ENCODE measurements at places on chromosomes 7 and 10.

DNA sequence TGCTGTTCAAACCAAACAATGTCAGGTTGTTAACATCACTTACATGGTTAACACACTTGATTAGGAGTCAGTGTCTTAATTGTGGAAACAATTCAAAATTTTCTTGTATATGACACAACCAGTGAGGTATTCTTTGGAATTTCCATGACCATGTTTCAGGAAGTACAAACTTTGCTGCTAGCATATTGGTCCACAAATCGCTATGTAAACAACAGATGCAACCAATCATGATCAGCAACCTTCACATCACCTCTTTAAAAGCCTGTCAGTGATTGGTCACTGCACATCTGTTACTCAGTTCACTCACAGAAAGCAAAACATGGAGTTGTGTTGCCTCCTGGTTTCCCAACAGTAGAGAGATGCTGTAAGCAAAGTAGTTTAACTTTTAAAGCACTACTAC is 108.9 kb upstream of the FAM3C start:
- peak; percentile 49 for DNase-seq

- DNase-seq: no peak
Observed at GRCh38 chr10:70564901-70565351, 37.6 kb downstream of the PRF1 start.

GRCh38 chr7:92697414-92697813 is 107.2 kb upstream of the FAM133B start:
- no peak for DNase-seq

GRCh38 chr7:102286237-102287110 is at the start of gene SH2B2:
Gene SH2B2, plus strand, starts transcription at chr7:102286868. Its CDS starts 13,683 bp downstream, at chr7:102300551.
- peak; percentile 79 for DNase-seq

DNA sequence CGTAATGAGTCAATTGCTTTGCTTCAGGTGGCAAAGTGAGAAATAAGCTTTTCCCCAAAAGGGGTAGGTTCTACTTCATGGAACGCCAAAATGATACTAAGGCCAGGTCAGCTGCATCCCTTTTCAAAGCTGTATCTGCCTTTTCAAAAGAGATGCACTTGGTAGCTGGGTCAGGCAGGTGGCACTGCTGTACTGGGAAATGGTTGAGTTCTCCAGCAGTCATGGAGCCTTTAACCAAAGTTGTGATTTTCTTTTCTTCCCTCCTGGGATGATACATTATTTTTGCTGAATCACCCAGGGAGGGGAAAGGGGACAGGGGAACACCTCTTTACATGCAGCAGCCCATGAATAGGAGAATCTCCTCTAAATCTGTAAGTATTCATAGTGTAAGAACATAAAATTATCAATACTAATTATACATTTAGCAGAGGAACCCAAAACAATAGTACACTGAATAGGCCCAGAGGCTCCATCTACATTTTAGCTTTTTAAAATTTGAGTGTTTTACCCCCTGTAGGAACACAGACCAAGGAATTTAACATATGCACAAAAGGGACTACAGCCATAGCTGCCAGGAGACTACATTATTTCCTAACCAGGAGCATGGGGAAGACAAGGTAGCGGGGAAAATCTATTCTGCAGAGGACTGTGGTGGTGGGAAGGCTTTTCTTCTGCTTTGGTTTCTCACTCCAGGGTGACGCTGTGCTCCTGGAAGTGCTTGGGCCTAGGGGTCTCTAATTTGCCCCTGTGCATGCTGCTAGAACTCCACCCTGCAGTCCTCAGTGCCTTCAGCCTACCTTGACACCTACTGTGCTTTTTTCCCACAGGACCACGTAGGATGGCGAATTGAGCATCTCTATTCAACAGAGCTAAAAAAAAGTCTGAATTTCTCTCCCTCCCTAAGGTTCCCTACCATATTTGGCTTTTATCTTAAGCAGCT is 6.4 kb upstream of the GPR22 start:
- peak; percentile 82 for DNase-seq

DNA sequence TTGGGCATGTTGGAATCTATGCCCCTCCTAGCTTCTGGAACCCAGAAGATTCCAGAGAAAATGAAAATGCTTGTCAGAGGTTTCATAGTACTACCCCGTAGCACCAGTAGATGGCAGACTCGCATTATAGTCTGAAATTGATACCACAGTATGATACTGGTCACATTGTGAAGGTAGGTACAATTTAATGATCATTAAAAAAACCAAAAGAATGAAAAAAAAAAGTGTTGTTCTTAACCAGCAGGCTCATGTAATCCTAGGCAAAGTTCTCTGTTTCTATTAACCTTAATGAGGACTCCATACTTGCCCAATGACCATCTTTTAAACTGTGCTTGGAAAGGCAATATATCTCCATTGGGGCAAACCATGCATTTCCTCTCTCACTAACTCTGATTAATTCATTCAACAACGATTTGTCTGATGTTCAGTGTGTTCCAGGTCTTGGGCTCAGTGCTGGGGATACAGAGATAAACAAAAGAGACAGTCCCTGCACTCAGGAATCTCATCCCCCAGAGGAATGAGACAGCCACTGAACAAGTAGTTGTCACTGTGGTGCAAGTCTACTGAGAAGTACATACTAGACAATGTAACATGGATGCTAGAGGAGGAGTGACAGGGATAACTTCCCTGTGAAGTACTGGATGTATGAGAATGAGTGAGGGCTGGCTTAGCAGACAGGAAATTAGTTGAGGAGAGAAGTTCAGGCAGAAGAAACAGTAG is 223.5 kb upstream of the PHYHIPL start:
- peak; percentile 61 for DNase-seq

DNA sequence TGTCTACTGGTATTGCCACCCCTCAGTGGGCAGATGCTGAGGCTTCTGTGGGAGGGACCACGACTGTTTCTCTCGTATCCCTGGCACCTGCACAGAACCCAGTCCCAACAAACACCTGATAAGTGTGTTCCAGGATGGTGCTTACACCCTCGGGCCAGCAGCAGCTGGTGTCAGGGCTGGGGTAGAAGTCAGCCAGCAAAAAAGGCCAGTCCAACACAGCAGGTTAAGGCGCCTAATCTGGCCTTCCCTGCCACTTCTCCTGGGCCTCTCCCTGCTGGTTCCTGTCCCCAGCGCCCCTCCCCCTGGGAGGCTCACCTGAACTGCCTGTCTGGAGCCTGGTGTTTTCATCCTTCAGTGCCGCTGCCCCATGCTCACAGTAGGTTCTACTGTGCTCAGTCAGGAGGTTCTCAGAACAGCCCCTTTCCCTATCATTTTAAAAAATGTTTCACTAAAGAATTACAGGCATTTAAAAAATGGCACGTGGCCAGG is 20.0 kb downstream of the PODXL start:
- DNase-seq: no peak

DNA sequence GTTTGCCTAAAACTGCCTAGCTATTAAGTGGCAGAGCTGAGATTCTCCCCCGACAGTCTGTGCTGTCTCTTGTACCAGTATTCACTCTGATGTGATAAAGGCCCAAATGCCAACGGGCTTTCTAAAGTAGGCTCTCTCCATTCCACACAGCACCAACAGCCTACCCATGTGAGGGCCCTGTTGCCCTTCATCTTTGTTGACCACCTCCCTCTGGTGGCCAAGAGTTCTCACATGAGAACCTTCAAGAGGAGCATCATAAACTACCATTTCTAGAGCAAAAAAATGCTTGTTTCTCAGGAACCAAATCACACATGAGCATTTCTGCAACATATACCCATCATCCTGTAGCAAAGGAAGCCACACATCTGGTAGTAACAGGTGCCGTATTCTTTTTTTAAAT is 185.8 kb downstream of the GRM8 start:
- no peak for DNase-seq

GRCh38 chr7:88184848-88185304 is 35.0 kb downstream of the SRI start:
- DNase-seq: peak; percentile 78

DNA sequence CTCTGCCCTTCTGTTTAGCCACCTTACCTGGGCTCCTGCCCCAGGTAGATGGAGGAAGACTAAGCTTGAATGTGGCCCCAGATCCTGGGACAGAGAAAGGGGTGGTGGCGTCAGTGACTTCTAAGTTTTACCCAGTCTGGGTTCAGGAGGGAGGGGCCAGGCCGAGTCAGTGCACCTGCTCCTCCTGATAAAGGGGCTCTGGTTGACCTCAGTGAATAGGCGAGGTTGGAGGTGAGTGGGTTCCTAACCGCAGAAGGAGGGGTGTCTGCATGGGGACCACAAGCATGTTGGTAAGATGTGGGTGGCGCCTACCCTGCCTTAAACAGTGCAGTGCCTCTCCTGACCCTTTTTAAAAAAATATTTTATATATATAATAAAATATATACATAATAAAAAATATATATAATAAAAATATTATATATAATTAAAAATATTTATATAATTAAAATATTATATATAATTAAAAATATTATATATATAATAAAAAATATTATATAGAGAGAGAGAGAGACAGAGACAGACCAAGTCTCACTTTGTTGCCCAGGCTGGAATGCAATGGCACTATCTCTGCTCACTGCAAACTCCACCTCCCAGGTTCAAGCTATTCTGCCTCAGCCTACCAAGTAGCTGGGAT is 97.3 kb upstream of the GTF2I start:
- no peak for DNase-seq

GRCh38 chr7:146090023-146090645 is 26.5 kb upstream of the CNTNAP2 start:
- DNase-seq: peak; percentile 18

GRCh38 chr7:140082770-140083169 is 20.0 kb upstream of the PARP12 start:
- DNase-seq: no peak

DNA sequence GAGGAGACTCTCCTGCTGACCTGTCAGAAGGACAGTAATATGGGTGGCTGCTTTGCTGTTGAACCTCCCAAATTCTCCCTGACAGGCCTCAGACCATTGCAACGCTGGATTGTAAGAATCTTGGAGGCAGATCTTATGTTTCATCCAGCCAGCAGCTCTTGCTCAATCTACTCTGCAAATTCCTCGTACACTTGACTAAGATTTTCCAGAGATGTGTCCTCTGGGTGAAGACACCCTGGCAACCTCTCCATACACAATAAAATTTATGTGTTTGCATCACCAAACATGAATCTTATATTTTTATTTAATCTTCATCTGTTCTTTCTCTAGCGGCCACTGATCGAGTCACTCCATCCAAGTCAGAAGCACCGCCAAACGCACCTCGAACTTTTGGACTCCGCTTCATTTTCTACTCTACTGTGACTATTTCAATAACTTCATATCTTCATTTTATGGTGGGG is 623.1 kb downstream of the ACTR3B start:
- DNase-seq: peak; percentile 0

DNA sequence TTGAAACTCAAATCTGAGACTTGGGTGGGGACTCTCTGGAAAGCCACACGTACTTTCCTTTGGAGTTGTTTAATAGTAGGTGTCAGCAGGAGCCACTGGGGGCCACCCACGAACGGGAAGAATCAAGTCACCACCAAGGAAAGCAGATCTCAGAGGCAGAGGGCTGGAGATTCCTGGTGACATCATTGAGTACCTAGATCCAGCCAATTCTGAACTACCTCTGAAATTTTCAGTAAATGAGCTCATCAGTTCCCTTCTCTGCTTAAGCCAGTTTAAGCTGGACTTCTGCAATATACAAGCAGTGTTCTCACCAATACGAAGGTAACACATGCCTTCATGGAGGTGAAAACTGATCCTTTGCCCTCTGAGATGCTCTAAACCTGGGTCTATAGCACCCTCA is 99.3 kb upstream of the SORCS3 start:
- no peak for DNase-seq

DNA sequence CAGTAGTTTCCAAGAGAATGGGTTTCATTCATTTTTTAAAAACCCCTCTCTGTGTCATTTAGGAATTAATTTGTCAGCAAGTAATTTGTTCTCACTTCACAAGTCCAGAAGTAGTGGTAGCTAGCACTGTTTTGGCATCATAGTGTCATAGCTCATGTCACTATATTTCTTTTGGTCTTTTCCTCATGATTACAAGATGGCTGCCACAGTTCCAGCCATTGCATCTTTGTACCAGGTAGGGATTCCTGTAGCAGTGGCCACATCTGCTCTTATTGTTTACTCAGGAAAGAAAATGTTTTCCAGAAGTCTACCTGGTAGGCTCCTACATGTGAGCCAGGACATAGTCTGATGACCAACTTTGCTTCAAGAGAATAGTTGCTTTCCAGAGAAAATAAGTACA is 16.2 kb downstream of the GALNT17 start:
- DNase-seq: no peak

DNA sequence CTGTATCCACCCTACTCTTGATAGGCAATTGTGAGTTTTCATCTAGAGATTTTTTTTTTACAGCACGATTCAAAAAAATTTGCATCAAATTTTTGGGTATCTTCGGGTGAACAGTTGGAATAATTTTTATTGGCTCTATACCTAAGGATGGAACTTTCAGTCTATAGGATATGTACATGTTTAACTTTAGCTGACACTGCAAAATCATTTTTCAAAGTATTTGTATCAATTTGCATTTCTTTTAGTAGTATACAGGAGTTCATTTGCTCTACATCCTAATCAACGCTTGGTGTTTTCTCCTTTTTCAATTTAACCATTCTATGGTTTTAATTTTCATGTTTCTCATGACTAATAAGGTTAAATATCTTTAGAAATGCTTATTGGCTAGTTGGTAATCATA is 11.7 kb downstream of the MGAM2 start:
- no peak for DNase-seq

DNA sequence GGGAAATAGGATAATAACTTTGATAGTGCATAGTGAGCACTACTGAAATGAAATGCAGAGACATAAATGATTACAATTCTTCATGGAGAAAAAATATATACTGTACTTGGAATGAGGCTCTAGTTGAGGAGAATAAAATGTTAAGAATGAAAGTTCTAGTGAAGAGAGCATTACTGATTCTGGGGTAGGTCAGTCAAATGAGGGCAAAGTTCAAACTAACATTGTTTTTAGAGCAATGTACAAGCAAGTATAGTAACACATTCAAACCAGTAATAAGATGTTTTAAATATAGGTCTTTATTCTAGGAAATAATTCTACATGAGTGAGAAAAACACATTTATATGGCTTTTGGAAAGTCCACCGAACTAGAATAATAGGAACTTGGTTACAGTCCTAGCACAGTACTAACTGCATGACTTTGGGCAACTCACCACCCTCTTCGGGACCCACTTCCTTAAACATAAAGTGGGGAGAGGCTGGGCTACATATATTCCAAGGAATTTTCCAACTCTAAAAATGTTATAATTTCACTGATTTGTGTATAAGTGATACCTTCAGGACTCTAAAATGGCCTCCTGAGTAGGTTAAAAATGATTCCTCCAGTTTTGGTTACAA is 86.4 kb downstream of the CDK6 start:
- no peak for DNase-seq

DNA sequence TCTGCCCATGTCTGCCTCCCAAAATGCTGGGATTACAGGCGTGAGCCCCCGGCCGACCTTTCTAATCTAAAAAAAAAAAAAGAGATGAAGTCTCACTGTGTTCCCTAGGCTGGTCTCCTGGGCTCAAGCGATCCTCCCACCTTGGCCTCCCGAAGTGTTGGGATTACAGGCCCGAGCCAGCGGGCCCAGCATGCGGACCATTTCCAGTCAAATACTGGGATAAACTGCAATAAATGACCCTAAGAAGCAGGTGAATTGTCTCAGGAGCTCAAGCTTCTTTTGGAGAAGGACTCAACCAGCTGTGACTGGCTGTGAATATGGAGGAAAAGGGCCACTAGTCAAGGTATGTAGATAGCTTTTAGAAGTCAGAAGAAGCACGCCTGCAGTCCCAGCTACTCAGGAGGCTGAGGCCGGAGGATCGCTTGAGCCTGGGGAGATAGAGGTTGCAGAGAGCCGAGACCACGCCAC is 550 bp upstream of the CREM start:
- no peak for DNase-seq

GRCh38 chr10:47038881-47039561 is 127.8 kb downstream of the PTPN20 start:
- no peak for DNase-seq

GRCh38 chr10:94107191-94107590 is 113.5 kb downstream of the PLCE1 start:
- DNase-seq: no peak

Data from GM23248 (cell line).